ENCODE measurements at places on chromosomes 16 and 17.

GRCh38 chr16:84838383-84838948 lies 18.7 kb downstream of the CRISPLD2 start:
- H3K4me1 ChIP-seq: peaks cover 26% of the 10 kb centered on the region
- H3K27me3 ChIP-seq: peaks cover 35% of the 10 kb centered on the region
- DNase-seq: no peak

DNA sequence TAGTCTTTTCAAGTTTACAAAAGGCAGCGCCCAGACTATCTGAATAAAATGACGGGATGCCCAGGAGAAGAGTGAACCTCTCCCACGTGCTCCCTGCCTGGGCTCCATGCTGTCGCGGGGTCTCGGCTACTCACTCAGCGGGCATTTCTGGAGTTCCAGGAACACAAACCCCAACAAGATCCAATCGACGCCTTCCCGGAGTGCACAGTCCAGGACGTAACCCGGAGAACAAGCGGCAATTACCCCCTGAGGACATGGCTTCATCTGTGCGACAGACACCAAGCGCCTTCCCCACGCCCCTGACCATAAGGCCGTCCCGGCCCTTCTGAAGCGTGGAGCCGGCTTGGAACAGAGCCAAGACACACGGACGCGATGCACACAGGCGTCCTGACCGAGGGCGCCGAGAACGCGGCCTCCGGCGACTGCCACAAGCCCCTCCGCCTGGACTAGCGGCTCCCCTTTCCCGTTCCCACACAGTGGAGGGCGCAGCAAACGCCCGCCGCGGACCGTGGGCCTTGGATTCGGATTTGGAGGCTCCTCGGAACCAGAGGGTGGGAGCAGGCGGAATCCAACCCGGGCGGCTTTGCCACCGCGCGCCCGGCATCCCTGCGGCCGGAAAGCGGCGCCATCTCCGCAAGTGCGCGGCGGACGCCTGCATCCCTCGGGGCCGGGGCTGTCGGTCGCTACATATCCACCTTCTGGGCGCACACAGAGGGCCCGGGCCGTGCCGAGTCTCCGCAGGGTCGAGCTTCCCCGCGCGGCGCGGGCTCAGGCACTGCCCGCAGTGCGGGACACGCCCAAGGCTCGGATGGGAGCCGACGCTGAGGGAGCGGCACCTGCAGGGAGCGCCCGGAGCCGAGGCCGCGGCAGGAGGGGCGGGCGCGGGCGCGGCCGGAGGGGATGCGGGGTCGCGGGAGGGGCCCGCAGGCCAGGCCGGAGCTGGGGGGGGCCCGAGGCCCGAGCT lies 725 bp downstream of the ABCA3 start:
- H3K4me1 ChIP-seq: no peaks in the 10 kb centered on the region
- H3K36me3 ChIP-seq: no peaks in the 10 kb centered on the region
- H3K27me3 ChIP-seq: peaks cover 69% of the 10 kb centered on the region

- DNase-seq: no peak
- H3K27me3 ChIP-seq: no peaks in the 10 kb centered on the region
- H3K4me1 ChIP-seq: peaks cover 6% of the 10 kb centered on the region
- H3K27ac ChIP-seq: no peak overlapping the region
- no peak overlapping the region for H3K4me3 ChIP-seq
These were observed 6.0 kb upstream of the CCL4L2 start for GRCh38 chr17:36204724-36205500.

DNA sequence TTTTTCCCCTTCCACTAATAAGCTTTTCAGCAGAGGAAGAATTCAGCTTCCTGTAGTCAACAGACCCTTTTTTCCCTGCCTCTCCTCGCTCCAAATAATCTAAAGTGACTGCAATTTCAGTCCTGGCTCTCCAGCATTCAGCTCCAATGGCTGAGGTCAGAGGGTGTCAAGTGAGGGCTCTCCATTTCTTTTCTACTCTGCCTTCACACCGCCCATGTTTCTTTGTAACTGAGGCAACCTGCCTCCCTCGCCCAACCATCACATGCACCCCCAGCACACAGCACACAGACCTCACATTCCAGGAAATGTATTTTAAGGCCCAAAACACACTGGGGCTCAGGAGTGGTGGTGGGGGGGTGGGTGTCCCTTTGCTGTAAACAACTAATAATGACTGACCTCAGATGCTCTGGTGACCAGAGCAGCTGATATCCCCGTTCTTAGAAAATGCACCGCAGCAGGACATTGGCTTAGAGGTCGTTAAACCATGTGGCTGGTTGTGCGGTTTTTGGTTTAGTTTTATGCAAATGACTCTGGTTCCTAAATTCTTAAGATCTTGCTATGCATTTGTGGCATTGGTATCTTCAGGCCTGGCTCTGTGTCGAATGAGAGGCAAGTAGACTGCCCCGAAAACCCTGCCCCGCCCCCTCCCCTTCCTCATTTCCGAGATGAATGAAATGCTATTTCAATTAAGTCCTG lies 203.6 kb downstream of the ZFHX3 start:
- peak overlapping the region; percentile 70 for H3K27ac ChIP-seq
- H3K36me3 ChIP-seq: no peaks in the 10 kb centered on the region
- no peak overlapping the region for H3K4me3 ChIP-seq
- H3K4me1 ChIP-seq: peaks cover 40% of the 10 kb centered on the region
- DNase-seq: peak; percentile 43

DNA sequence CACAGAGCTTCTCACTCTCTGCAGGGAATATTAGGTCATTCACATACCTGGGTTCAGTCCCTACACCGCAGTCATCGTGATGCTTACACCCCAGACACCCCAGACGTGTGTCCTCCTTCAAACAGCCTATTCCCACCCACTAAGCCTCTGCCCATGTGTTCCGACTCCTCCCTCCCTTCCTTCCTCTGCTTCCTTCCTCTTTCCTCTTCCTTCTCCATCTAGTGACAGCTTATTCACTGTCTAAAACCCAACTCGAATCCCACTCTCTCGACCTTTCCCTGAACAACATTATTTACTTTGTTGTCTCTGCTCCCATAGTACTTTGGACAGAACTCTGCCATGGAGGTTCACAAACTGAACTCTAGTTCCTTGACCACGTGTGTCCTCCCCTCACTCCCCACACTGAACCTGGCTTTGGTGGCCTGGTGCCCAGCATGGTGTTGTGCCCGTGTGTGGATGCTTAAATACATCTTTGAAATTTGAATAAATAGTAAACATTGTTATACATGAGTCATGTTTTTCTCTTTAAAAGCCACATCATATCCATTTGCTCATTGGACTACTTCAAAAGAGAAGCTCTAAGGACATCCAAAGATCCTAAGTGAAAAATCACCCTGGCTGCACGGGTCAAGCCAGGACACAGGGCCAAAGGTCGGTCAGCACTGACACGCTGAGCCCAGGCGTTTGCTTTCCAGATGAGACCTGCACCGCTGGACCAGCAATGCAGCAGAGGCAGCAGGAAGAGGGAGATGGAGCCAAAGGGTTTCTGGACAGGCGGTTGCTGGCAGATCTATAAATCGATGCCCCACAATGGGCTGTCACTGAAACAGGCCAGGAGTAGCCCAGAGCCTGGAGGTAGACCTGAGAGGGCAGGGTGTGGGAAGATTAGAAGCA lies 14.1 kb upstream of the G6PC1 start:
- H3K27ac ChIP-seq: no peak overlapping the region
- H3K27me3 ChIP-seq: no peaks in the 10 kb centered on the region
- no peaks in the 10 kb centered on the region for H3K36me3 ChIP-seq
- DNase-seq: no peak
- H3K4me3 ChIP-seq: no peak overlapping the region

GRCh38 chr16:75342308-75342811 lies 90.9 kb upstream of the BCAR1 start:
- H3K27ac ChIP-seq: no peak overlapping the region
- H3K4me3 ChIP-seq: no peak overlapping the region
- H3K4me1 ChIP-seq: peaks cover 10% of the 10 kb centered on the region
- H3K27me3 ChIP-seq: no peaks in the 10 kb centered on the region
- DNase-seq: no peak

- DNase-seq: peak; percentile 8
- H3K36me3 ChIP-seq: no peaks in the 10 kb centered on the region
- no peaks in the 10 kb centered on the region for H3K27me3 ChIP-seq
- peaks cover 3% of the 10 kb centered on the region for H3K4me1 ChIP-seq
These were observed 144.7 kb upstream of the SOX9 start for GRCh38 chr17:71976011-71976649.

DNA sequence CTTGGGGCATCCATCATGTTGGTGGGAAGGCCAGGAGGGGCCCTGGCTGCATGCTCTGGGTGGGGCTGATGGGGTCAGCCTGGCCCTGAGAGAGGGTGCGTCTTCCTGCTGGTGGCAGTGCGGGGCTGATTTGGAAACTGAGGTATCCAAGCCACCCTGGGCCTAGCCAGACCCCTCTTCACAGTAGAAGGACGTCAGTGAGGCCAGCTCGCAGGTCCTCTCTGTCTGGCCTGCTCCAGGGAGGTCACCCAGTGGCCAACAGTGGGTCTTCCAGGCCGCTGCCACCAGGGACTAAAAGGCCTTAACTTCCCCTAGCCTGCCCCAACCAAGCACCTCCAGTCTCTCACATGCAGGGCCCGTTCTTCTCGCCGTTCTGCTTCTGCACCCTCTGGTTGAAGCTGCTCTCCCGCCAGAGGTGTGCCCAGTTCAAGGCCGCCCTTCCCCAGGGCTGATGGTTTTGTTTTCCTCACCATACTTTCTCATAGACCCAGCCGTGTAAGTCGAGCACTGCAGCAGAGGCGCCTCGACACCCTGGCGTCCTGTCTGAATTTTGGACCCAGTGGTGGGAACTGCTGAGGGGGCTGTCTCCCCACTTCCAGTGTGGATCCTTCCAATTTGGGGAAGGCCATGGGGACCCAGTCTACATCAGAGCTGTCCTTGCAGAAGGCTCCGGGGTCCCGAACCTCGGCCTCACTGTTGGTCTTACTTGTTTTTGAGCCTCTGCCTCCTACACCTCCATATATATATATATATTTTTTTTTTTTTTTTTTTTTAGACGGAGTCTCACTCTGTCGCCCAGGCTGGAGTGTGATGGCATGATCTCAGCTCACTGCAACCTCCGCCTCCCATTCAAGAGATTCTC lies 42.9 kb upstream of the CDC42EP4 start:
- H3K4me1 ChIP-seq: peaks cover 12% of the 10 kb centered on the region
- H3K4me3 ChIP-seq: no peak overlapping the region
- DNase-seq: no peak
- H3K36me3 ChIP-seq: no peaks in the 10 kb centered on the region
- no peak overlapping the region for H3K27ac ChIP-seq

DNA sequence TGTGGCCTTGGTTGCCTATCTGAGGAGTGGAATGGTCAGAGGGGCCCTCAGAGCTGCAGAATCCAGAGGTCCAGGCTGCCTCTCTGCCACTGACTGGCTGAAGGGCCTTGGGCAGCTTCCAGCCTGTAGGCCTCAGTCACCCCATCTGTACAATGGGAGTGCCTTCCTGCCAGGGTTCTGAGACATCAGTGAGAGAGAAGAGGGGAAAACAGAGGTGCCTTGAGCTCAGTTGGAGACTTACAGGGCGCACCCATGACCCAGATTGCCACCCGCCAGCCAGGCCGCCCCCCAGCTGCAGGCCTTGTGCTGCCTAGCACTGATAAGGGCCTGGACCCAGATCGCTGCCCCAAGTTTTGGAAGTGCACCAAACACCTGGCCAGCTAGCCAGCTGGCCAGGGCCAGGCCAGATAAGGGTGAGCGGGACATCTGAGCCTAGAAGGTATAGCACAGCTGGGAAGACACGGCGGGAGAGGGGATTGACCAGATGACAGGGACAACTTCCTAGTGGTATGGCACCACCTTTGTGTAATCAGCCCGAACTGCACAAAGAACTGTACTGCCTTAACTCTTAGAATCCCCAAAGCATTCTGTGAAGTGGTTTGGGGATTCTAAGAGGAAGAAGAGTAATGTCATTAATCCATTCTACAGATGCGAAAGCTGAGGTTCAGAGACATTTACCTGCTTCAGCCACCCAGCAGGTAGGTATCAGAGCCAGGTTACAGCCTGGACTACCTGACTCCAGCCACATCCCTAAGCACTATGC lies 1.4 kb downstream of the SLC4A1 start:
- H3K27ac ChIP-seq: no peak overlapping the region
- H3K27me3 ChIP-seq: no peaks in the 10 kb centered on the region
- no peaks in the 10 kb centered on the region for H3K36me3 ChIP-seq
- H3K4me1 ChIP-seq: peaks cover 7% of the 10 kb centered on the region
- DNase-seq: no peak

GRCh38 chr17:7959503-7960253 lies 27.7 kb downstream of the CNTROB start:
- DNase-seq: no peak
- no peaks in the 10 kb centered on the region for H3K36me3 ChIP-seq
- no peaks in the 10 kb centered on the region for H3K27me3 ChIP-seq
- H3K4me3 ChIP-seq: no peak overlapping the region
- H3K4me1 ChIP-seq: no peaks in the 10 kb centered on the region
- H3K27ac ChIP-seq: no peak overlapping the region

- no peak overlapping the region for H3K27ac ChIP-seq
- no peaks in the 10 kb centered on the region for H3K36me3 ChIP-seq
- no peaks in the 10 kb centered on the region for H3K4me1 ChIP-seq
- H3K27me3 ChIP-seq: no peaks in the 10 kb centered on the region
- no peak overlapping the region for H3K4me3 ChIP-seq
- no peak for DNase-seq
These were observed 37.9 kb downstream of the LYRM1 start for GRCh38 chr16:20938426-20938825.

DNA sequence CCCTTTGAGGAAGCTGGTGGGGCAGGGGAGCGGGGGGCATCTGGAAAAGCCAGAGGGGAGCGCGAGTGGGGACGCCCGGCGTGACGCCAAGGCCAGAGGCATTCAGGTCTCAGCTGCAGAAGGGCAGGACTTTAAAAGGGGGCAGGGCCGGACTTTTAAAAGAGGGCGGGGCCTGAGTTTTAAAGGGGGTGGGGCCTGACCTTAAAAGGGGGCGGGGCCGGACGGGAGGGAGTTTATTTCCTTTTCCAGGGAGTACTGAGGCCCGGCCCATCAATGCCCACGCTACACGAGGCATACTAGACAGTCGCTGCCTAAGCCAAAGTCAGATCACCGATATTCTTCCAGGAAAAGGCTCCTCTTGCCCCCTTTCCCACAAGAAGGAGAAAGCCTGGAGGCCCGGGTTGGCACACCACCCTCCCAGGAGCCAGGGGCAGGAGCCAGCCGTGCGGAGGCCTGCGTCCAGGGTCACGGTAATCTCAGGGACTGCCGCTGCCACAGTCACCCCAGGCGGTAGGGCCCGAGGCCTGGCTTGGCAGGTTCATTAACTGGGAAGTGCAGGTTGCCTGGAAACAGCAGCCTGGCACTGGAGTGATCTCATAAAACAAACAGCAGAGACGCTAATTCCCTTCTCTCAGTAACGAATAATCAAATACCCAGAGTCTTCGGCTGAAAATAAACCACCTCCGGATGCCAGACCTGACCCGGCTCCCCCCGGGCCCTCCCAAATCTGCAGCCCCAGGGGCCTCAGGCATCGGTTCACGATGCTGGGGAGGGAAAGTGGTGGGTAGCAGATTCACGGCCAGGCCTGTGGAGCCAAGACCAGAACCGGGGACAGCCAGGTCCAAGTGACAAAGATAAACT lies 90.7 kb downstream of the TIMM22 start:
- H3K27ac ChIP-seq: no peak overlapping the region
- H3K27me3 ChIP-seq: no peaks in the 10 kb centered on the region
- no peaks in the 10 kb centered on the region for H3K36me3 ChIP-seq
- peak; percentile 59 for DNase-seq

Measured in neural progenitor cell (in vitro differentiated cells).